Activated CD4-positive, alpha-beta T cell treated with anti-CD3 and anti-CD28 coated beads, Interleukin-2, amount 50 U/mL, for 4 hours (primary cell): ENCODE measurements at places on chromosomes 3 and 15.

DNA sequence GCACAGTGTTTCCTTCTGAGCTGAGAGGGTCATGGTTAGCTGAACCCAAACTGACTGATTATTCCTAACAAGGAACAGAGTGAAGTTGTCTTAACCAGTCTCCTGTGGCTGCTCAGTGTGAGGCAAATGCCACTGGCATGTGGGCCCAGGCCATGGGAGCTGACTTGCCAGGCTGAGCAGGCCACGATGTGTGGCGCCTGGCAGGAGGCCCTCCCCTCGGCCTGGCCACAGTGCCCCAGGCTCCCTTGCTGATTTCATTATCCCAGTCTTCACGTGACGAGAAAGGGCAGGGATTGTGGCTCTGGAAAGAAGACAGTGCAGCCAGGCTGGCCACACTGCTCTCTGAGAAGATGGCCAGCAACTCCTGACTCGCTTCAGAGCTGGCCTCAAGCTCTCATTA is 58.8 kb downstream of the SLCO2A1 start:
- no peak for DNase-seq

- no peak for DNase-seq
Observed at GRCh38 chr15:29788433-29789034, 33.7 kb downstream of the TJP1 start.

DNA sequence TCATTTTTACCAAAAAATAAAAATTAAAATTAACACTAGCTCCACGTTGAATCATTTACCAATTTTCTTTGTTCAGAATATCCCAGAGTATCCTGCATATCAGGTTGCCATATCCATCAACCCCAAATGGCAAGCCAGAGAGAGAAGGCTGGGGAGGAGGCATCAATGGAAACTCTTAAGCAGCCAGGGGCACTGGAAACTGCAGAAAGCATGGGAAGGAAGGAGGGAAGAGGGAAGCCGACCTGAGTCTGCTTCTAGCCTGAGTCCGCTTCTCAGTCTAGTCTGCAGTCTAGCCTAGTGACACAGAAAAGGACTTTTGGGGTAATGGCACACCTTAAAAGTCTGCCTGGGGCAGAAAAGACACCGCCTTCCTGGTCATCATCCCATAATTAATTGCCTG is 1.6 kb upstream of the MTHFS start:
- DNase-seq, result no peak

DNA sequence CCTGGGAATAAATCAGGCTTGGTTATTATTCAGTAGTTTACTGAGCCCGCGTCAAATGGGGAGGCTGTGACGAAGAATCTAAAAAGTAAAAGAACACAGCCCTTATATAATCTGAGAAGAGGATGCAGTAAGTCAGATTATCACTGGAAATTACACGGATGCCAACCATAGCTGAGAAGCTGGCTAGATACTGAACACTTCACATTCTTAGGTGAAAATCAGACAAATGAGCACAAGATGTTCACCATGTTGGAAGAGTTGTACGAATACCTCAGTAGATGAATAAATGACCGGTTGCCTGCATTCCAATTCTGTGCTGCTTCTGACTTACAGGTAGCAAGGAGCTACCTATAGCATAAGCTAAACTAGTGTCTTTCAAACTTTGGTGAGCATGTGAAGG is 254.3 kb downstream of the THRB start:
- DNase-seq, result no peak

DNA sequence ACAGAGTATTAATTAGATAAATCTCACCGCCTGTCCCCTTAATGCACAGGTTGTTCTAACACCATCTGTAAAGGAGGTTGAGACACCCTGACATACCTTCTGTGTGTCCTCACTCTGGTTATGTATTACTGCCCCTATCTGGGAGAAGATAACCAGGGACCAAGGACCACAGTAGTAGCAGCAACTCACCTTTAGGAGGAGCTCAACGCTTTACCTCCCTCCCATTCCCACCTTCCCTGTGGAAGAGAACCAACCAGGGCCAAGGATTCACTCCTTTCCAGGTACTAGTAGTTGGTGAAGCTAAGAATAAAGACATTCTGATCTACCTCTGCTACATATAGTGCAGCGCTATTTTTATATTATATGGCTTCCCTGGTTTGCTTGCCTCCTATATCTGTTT is 232.6 kb downstream of the MEX3B start:
- no peak for DNase-seq

DNA sequence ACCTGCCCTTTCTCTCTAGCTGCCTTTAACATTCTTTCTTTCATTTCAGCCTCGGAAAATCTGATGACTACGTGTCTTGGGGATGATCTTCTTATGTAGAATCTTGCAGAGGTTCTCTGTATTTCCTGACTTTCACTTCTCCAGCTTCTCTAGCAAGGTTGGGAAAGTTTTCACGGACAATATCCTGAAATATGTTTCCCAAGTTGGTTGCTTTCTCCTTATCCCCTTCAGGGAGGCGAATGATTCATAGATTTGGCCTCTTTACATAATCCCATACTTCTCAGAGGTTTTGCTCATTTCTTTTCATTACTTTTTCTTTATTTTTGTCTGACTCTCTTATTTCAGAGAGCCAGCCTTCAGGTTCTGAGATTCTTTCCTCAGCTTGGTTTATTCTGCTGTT is 62.1 kb upstream of the CCDC54 start:
- DNase-seq, result no peak

DNA sequence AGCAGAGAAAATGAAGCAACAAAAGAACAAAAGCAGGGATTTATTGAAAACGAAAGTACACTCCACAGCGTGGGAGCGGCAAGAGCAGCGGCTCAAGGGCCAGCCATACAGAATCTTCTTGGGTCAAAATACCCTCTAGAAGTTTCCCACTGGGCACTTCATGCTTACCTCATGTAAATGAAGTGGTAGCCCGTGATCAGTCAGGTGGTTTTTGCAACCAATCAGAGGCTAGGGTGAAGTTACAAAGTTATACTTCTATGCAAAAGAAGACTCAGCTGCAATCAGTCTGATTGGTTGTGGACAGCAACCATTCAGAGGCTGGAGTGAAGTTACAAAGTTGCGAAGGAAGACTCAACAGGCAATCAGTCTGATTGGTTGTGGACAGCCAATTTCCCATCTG is 37.8 kb upstream of the TRH start:
- DNase-seq, result no peak

- DNase-seq, result no peak
Observed at GRCh38 chr3:38477057-38477820, 18.9 kb upstream of the EXOG start.

- DNase-seq, result no peak
Observed at GRCh38 chr15:63243101-63243500, 34.3 kb upstream of the APH1B start.

DNA sequence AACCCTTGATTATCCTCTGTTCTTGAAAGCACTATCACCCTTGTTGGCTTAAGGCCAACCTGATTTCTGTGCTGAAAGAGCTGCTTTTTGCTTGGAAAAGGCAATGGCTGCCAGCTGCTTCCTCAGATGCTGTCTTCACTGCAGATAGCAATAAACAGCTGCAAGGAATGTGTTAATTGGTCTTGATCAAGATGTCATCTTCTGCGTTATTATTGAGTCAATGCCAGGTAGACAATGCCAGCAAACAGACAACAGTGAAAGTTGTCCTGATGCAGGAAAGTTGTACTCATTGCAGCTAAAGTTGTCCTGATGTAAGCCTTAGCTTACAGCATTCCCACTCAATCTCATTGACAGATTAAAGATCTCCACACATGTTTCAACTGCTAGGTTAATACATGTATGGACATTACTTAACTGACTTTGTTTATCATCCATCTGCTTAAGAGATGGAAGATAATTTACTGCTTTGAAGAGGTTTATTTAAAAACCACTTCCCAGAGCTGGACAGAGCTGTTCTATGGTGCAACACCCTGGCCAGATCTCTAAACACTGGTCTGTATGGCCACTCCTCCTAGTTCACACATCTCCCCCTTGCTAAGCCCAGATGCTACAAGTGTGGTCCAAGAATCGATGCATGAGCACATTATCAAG is 251.0 kb upstream of the MCTP2 start:
- no peak for DNase-seq

GRCh38 chr3:184643442-184643841 is 68.4 kb downstream of the MAGEF1 start:
- DNase-seq, result no peak

DNA sequence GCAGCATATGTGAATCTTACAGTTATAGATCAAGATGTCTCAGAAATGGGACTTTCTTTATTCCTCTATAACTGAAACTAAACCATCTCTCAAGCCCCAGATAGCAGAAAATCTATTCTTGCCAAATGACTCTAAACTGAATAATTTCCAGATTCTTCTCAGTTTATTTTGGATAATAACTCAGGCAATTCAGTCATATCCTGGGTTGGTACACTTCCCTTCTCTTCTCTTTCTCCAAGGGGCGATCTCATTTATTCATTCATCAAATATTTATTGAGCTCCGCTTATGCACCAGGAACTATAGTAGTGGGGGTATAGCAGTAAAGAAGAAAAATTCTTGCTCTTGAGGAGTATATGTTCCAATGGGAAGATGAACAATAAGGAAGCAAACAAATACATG is 13.5 kb upstream of the PCOLCE2 start:
- no peak for DNase-seq

GRCh38 chr15:74196175-74196574 is 6.4 kb downstream of the STRA6 start:
- no peak for DNase-seq

DNA sequence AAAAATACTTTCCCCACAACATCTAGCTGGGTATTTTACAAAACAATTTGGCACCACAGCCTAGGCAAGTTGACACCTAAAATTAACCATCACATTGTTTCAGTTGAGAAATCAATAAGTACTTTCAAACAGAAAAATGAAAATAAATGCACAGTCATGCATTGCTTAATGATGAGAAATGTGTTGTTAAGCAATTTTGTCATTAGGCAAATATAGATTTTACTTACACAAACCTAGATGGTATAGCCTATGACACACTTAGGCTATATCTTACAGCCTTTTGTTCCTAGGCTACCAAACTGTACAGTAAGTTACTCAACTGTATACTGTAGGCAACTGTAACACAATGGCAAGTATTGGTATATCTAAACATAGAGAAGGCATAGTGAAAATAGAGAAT is 608.6 kb upstream of the BCHE start:
- DNase-seq, result no peak

DNA sequence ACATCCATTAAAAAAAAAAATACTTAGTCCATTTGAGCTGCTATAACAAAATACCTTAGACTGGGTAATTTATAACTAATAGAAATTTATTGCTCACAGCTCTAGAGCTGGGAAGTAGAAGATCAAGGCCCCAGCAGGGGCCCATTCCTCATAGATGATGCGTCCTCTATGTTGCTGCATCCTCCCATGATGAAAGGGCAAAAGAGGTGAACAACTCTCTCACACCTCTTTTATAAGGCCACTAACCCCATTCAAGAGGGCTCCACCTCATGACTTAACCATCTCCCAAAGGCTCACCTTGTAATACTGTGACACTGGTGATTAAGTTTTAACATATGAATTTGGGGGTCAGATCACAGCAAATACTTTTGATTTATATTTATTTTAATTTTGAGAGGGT is 3.0 kb upstream of the TLNRD1 start:
- DNase-seq, result no peak
